ENCODE measurements at places on chromosomes 3 and 15.

GRCh38 chr3:52874160-52874701 lies 23.1 kb downstream of the STIMATE start:
- no peak for DNase-seq

- no peak for DNase-seq
Observed at GRCh38 chr3:42535981-42536784, 33.7 kb downstream of the VIPR1 start.

DNA sequence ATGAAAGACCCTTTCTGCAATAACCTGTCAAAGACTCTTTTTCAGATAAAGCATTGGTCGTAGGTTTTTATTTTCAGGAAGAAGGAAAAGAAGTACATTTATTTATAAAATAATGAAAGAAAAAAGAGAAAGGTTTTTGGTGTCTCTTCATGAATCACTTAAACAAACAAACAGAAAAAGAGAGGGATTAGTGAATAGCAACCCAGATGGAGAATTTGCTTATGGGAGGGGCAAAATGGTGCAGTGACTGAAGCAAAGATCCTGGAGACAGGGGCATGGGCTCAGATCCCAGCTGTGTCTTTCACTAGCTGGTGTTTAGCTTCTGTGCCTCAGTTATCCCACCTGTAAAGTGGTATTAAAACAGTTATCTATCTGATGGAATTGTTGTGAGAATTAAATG lies 78.6 kb upstream of the PFN2 start:
- DNase-seq, result no peak

DNA sequence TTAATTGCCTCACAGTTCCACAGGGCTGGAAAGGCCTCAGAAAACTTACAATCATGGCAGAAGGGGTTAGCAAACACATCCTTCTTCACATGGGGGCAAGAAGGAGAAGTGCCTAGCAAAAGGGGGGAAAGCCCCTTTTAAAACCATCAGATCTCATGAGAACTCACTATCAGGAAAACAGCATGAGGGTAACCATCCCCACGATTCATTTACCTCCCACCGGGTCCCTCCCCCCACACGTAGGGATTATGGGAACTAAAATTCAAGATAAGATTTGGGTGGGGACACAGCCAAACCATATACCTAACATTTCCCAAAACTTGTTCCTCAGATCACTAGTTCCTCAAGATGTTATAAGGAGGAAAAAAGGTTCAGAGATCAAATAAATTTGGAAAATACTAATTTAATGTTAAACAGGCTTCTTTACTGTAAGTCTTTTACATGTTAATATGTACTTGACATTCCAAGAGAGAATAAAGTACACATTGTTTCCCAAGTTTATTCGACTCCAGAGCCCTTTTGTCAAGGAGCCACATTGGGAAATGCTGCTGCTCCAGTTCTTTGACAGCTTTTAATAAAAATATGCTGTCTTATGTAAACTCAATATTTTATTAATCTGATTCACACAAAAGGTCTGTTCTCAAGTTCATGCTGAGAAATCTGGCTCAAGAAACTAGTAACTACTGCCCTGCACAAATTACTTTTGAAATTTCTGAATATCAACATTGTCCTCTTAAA lies 17.8 kb downstream of the HERC1 start:
- no peak for DNase-seq

DNA sequence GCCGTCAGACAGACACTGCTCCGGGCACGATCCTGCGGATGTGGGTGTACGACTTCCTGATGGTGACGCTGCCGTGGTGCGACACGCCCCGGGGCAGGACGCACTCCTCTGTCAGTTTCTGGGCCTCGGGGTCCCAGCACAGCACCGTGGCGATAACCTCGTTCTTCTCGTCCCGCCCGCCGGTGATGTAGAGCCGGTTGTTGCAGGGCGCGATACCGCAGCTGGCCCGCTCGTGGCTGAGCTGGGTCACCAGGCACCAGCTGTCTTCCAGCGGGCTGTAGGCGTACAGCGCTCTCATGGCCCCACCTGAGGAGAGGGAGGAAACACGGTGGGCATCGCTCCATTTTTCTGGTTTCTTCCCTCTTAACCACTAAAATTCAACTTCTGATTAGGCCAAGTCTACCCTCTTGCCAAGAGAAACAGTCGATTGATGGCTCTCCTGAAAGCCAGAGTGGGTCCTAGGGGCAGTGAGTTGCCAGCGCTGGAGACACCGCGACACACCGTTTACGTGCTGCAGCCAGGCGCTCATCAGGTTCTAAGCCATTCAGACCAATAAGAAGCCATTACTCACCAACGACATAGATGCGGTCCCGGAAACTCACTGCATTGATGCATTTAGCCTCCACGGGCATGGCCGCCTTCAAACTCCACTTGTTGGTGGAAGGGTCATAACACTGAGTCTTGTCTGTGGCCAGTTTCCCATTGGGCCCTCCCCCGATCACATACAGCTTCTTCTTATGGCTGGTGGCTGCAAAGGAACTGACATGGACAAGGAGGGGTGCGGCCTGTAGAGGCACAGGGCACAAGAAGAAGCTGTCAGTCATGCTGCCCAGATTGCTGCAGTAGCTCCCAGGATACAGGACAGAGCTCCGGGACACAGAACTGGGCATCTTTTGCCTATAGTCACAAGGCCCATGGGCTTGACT lies 63.3 kb downstream of the KLHL6 start:
- DNase-seq, result no peak

GRCh38 chr15:70882361-70882760 lies 9.9 kb downstream of the THAP10 start:
- DNase-seq, result no peak

DNA sequence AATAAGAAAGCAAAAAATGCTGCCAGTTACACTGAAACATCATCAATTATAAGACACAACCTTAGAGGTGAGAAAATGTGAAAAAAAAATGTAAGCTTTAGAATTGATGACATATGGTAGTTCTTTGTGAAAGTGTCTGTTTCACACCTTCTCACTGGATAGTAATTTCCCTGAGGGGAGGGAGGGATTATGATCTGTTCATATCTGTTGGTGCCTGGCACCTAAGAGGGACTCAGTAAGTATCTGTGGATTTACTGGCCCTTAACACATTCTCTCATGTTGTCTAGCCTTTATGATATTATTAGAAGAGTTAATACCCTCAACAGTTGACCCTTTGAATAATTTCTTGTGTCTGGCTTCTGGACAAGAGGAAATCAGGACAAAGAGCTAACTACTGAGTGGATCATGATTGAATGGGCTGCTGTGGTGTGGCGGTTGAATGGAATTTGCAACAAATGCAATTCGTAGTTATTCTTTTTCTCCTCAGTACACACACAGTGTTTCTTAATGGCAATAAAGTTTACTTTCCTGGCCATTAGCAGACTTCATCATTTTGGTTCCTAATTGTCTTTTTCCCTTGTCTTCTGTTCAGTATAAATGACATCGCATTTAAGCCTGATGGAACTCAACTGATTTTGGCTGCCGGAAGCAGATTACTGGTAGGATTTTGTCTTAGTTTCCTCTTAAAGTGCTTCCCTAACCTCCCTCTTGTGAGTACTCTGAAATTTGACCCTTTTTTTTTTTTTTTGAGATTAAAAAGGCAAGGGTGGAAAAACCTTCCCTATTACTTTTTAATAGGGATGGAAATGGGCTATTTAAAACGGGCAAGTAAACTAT lies 9.5 kb downstream of the IFT122 start:
- no peak for DNase-seq

DNA sequence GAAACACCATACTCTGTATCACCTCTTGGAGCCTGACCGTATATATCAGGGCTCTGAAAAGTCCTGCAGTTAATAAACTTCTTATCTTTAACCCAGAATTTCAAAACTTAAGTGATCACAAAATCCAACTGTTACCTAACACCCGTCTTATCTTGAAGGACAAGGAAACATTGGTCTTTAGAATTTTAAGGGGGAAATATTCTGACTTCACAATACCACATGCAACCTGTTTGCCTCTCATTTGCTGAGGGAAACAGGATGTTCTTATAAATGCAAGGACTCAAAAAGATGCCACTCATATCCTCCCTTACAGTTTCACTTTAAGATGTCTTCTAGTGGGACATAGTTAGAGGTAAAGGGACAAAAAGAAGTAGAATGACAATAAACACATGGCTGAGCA lies 67.9 kb downstream of the CRTC3 start:
- no peak for DNase-seq

- no peak for DNase-seq
Observed at GRCh38 chr3:81470524-81471278, 290.7 kb downstream of the GBE1 start.

DNA sequence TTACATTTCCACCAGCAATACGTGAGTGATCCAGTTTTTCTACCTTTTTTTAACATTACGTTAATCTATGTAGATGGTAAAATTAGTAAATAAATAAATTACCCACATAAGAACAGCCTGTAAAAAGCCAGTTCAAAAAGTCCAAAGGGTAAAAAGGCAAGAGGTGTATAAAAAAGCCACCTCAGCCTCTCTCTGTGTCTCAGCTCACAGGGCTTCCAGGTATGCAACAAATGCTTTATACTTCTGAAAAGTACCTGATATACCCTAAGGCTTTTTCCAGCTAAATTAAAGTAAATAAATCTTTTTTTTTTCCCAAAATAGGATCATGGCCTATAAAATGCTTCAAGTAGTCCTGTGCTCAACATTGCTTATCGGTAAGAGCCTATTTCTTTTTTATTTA lies at the start of gene C3orf85:
Gene C3orf85, plus strand, starts transcription at position 197 of the 400 bp plus-strand sequence. Its CDS starts 129 bp downstream, at position 326.
- DNase-seq, result no peak

DNA sequence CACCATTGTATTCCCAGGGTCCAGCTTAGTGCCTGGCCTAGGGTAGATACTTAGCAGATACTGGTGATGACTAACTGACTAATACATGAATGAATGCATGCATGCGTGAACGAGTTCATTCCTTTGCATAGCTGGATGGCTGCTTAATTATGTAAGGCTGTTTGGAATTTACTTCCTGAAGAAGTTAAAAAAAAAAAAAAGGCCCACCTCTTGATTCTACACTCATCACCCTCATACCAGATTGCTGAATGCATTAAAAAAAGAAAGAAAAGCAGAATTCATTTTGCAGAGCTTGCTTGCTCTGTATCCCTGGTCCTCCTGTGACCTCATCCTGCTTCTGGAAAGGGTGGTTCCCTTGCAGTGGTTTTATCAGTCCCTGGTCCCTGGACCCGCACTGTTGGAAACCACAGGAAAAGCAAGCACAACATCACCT lies 277.6 kb upstream of the CFAP20DC start:
- DNase-seq, result no peak

DNA sequence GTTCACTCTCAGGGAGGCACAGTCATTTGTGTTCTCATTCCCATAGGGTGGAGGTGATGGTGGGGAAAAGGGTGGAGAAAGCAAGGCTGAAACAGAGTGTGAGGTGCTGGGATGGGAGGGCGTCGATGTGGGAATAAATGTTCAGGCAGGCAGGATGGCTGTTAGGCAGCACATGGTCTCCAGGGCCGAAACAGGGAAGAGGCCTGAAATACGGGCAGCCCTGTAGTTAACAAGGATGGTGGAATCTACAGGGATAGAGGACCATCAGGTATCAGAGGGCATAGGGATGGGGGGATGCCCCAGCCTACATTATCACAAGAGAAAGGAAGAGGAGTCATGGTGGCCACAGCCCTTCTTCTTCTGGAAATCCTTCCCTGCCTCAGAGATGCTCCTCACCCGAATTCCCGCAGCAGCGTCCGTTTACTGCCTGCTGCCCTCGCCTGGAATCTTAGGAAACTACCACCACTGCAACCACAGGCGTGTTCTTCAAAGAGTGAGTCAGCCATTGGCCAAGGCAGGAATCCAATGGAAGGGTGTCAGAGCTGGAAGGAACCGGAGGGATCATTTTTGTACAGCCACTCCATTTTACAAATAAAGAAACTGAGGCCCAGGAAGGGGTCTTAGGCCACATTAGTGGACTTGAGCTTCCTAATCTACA lies 49.7 kb upstream of the POMGNT2 start:
- DNase-seq, result peak; percentile 17

DNA sequence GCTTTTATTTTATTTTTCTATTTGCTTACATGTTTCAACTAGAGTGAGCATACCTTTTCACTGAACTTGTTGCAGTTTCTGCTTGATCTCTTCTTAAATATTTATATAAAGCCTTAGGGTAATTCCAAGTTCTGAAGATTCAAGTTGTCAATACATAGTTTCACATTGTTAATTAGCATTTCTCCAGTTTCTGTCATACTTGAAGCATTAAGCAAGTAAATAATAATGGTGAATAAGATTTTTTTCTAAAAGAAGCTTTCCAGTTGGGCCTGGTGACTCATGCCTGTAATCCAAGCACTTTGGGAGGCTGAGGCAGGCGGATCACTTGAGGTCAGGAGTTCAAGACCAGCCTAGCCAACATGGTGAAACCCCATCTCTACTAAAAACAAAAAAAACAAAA lies 53.9 kb downstream of the CALML4 start:
- DNase-seq, result no peak

DNA sequence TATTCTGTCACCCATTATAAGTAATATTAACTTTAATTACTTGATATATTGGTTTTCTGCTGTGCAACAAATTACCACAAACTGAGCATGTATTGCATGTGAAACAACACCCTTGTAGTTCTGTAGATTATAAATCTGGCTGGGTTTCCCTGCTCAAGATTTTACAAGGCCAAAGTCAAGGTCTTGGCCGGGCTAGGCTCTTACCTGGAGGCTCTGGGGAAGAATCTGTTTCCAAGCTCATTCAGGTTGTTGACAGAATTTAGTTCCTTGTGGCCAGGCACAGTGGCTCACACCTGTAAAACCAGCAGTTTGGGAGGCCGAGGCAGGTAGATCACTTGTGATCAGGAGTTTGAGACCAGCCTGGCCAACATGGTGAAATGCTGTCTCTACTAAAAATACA lies 16.3 kb downstream of the TIMMDC1 start:
- no peak for DNase-seq
